ENCODE measurements at places on chromosomes 4 and X. TPM values are rescaled to one million over a fixed set of nuclear protein-coding genes. Genes with fewer than 3 reads are reported as not detected.
A peak's percentile ranks its signal among the peaks of the same experiment; 100 is the strongest.

DNA sequence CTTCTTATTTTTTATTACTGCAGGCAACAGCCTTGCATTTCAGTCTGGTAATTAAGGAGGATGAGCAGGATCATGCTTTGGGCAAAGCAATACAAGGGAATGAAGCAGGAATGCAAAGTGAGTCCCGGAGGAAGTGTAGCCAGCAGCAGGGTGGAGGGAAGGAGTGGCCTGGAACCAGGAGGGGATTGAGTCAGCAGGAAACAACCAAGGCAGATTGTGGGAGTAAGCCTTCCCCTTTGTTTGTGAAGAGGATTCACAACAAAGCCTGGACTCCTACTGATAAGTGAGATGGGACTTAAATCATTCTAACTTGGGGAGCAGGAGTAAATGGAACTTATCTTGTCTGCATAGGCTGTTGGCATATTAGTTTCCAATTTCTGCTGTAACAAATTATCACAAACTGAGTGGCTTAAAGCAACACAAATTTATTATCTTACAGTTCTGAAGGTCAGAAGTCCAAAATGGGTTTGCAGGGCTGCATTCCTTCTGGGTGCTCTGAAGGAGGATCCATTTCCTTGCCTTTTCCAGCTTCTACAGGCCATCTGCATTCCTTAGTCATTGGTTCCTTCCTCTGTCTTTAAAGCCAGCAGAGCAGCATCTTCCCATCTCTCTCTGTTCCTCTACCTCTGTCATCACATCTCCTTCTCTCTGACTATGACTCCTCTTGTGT lies 93.2 kb upstream of the AP1S2 start:
- peak; percentile 73 for DNase-seq

DNA sequence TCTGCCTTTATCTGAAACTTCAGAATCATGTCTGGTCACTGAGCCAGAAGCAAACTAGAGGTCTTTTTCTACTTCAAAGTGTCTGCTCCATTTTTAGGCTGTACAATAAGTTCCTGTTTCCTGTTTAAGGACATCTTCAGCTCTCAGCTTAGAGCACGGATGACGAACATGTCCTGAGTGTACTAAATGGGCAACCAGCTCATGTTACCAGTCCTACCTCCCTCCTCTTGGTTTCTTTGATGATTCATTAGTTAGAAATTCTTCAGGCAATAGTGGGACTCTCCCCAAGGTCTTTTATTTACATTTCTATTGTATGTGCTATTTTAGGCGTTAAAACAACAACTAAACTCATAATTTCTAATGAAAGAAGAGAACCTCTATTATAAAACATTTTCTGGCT lies 58.0 kb downstream of the ENPEP start:
- DNase-seq = peak; percentile 99

Gene CLDN22
- total RNA-seq = not detected

Gene HSFX4
- not detected for total RNA-seq

DNA sequence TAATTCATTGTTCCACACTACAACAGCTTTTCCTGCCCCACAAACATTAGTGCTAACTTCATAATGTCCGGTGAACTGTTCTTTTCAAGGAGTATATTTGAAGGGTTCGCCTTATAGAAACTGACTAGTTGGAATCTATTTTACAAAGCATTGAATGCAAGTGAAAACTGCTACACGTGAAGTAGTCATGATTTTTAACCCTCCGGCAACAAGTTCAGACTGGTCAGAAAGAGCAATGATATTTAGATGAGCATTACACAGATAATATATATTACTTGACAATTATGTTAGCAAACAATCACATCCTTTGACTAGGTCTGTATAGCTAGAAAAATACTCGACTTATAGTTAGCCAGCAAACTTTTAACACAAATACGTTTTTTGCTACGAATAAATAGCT lies 1.7 kb upstream of the SLAIN2 start:
- peak; percentile 70 for DNase-seq

GRCh38 chr4:147704846-147705245 lies 20.9 kb upstream of the PRMT9 start:
- no peak for DNase-seq

- DNase-seq = no peak
Observed at GRCh38 chr4:149293046-149293649, 522.5 kb downstream of the IQCM start.

Gene MAGEA1
- not detected for total RNA-seq

GRCh38 chrX:23742174-23742696 lies 841 bp downstream of the ACOT9 start:
- peak; percentile 69 for DNase-seq

Gene CD40LG
- not detected for total RNA-seq

All from bronchial epithelial cell (primary cell).